ENCODE measurements at places on chromosomes 6 and 20.

GRCh38 chr20:7113577-7114466, 346.3 kb downstream of the BMP2 start:
- DNase-seq: no peak

GRCh38 chr20:24610341-24611115, 141.1 kb downstream of the SYNDIG1 start:
- DNase-seq: no peak

GRCh38 chr20:41499961-41500725, 118.0 kb downstream of the CHD6 start:
- DNase-seq: no peak

- DNase-seq: peak; percentile 90
Measured at GRCh38 chr6:137705160-137706082, 161.6 kb upstream of the TNFAIP3 start.

DNA sequence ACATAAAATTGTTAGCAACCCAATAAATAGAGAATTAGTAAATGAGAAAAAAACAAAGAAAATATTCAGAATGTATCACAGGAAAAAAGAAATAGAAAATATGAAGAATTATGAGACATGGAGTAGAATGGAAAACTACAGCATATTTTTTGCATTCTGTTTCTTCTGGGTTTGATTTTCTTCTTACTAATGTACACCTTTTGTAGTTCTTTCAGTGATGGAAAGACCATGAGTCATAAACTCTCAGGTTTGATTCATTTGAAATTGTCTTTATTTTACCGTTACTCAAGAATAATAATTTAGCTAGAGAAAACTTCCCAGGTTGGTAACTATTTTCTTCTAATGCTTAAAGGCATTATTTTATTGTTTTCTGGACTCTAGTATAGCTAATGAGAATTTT, 90.3 kb upstream of the TMEM170B start:
- DNase-seq: no peak

All from activated effector memory CD4-positive, alpha-beta T cell treated with anti-CD3 and anti-CD28 coated beads, Interleukin-2, amount 50 U/mL, for 16 hours (primary cell).